ENCODE measurements at places on chromosomes 6 and 20. TPM values are rescaled to one million over a fixed set of nuclear protein-coding genes. Genes with fewer than 3 reads are reported as not detected.

The ISM1 gene
- total RNA-seq = 25.8 TPM

DNA sequence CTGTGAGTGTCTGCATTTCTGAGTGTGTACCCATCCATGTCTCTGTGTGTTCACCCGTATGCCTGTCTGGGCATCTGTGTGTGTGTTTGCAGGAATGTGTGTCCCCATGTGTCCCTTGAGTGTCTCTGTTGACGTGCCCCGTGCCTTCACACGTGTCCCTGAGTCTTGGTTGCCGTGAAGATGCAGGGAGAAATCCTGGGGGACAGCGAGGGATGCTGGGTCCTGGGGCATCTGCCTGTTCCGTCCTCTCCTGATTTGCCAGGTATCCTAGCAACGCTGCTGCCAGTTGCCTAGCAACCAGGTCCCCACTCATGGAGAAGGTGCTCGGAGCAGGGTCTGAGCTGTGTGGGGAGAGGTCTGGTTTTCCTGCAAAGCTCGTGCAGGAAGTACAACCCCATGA is 6.0 kb upstream of the LKAAEAR1 start:
- DNase-seq = no peak

GRCh38 chr6:166645896-166646295 is 18.8 kb upstream of the RPS6KA2 start:
- DNase-seq = no peak

DNA sequence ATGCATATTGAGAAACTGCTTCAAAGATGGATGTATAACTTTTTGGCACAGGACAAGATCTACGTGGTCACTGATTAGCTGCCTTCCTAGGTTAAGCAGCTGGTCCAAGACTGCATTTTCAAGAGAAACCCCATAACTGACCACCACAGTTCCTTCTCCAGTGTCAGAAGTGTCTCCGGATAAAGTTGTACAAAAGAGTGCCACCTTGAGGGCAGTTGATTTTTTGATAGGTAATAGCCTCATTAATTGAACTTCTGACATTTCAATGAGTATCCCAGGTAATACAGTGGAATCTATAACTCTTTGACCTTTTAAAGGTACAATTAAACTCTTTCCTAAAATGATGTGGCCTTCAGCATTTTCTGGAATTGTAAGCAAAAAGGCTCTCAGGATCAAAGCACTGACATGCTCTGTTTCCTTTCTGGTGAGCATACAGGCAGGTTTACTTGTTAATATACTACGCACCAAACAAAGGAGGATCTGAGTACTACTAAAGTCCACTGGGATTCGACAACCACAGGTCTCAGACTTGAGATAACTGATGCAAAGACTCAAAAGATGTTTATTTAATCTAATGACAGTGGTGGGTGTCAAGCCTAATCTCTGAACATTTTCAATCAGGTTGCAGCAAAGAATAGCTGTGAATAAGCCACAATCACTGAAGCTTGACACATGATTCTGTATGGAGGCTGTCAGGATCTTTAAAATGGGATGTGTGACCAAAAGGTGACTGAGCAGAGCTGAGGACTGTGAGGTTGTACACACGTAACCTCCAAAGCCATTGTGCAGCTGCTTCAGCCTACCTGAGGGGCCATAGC is 21.2 kb downstream of the MKKS start:
- DNase-seq = no peak

- DNase-seq = no peak
Observed at GRCh38 chr20:37697314-37697713, 3.5 kb downstream of the CTNNBL1 start.

The ZC2HC1B gene
- total RNA-seq = not detected

DNA sequence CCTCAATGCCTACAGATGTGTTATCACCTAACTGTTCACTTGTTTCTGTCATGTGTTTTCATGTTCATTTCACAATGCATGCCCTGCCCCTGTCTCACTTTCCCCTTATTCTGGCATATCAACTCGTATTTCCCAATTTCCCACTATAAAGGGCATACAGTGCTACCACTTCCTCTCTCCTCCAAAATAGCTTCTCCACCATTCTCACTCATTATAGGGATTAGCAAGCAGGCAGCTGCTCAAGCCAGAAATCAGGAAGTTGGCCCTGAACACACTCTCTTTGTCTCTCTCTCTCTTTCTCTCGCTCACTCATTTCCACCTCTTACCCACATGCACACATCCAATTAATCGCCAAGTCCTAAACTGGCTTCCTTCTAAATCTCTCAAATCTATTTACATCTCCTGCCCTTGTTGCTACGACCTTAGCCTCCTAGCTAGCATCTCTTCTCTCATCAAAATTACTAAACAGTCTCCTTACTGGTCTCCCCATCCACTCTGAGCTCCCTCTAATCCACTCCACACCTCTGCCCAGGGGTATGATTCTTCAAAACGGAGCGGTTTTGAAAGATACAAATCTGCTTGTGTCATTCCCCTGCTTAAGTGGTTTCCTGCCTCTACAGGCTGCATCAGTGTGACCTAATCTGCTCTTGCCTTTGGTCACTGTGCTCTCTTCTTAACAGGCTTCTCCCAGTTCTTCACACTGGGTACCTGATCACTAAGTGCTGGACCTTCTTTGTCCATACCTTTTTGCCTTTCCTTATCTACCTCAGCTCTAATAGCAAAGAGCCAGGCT is 196.2 kb downstream of the BTBD9 start:
- no peak for DNase-seq

- no peak for DNase-seq
Observed at GRCh38 chr6:118187568-118188164, 280.6 kb downstream of the SLC35F1 start.

The LST1 gene
- total RNA-seq = 9.2 TPM

The COL11A2 gene
- 0.43 TPM for total RNA-seq

- no peak for DNase-seq
Observed at GRCh38 chr6:157838718-157839430, 15.8 kb downstream of the SNX9 start.

The BEND6 gene
- total RNA-seq = 9.8 TPM

Measured in posterior vena cava (tissue), 2 donors.